ENCODE measurements at places on chromosomes 5 and 9.

GRCh38 chr9:111037708-111038330 is 451 bp downstream of the LPAR1 start:
- DNase-seq, result no peak

DNA sequence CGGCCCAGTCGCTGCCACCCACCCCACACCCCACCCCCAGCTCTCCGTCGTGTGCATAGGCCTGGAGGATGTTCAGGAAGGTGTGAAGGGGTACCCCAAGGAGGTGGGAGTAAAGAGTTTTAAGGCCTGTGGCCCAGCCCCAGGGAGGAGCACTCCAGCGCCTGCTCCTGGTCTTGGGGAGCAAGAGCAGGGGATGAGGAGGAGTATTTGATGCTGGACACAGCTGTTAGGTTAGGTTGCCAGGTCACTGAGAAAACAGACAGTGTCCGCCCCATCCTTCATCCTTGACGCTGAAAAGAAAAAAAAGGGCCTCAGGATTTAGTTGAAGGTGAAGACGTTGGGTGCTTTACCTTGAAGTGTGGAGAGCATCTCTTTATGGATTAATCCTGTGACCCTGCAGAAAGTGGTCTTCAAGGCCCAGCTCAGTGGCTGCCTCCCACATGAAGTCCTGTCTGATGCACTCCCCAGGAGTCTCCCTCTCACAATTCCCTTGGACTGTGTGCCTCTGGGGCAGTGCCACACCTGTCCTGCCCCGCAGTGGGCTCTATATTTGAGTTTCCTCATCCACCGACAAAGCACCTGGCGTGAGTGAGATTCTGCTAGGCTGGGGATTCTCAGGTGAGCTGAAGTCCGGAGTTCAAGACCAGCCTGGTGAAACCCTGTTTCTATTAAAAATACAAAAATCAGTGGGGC is 101.8 kb downstream of the SPRY4 start:
- no peak for DNase-seq

GRCh38 chr5:76622973-76623596 is at the start of gene F2RL2:
TSS of gene F2RL2 (minus strand) at chr5:76623403. CDS start at chr5:76623230, 173 bp downstream.
- DNase-seq, result peak; percentile 60

GRCh38 chr9:109889456-109889855 is 109.5 kb downstream of the PALM2AKAP2 start:
- DNase-seq, result no peak

- DNase-seq, result no peak
Measured at GRCh38 chr5:146718609-146719008, 159.9 kb downstream of the PPP2R2B start.

DNA sequence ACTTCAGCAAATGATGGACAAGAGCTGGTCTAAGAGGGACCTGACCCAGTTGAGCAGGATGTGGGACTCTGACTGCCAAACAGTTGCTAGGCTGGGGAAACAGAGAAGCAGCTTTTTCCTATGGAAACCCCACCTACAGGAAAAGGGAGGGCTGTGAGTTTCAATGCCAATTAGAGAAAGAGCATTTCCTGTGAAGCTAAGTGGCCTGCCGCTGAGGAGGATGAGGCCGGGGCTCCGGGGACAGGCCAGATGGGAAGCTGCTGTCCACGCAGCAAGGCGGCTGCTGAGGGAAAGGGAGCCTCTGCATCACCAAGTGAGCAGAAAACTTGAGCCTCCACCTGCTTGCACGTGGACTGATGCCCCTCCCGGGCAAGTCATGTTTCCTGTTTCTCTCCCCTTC is at the start of gene PCDH12:
Gene PCDH12 (minus strand): TSS at position 90 of the 400 bp plus-strand sequence. CDS start 351 bp downstream, outside the sequence.
- no peak for DNase-seq

- no peak for DNase-seq
Measured at GRCh38 chr9:126609711-126610388, 3.9 kb upstream of the LMX1B start.

- DNase-seq, result no peak
Measured at GRCh38 chr9:133258061-133259015, 16.7 kb downstream of the ABO start.

GRCh38 chr9:82783045-82783444 is 279.9 kb downstream of the RASEF start:
- DNase-seq, result no peak

- no peak for DNase-seq
Measured at GRCh38 chr9:125755340-125755739, 8.2 kb downstream of the PBX3 start.

DNA sequence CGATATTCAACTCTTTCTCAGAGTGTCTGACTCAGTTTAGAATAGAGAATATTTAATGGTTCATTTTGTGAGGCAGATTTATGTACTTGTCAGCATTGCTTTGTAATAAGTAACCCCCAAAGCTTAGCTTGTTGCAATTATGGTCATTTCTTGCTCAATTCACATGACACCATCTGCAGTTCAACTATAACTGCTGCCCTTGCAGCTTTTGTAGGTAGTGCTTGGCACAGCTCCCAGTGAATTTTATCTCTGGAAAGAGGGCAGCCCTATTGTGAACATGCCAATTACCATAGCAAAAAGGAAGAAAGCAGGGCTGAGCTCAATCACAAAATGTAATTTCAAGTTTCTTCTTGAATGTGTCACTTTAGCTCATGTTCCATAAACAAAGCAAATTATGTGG is 1587.7 kb upstream of the ACO1 start:
- DNase-seq, result no peak

GRCh38 chr5:150158170-150158949 is 2.7 kb upstream of the PDGFRB start:
- no peak for DNase-seq

GRCh38 chr5:150305557-150305956 is 2.9 kb upstream of the ARSI start:
- no peak for DNase-seq

DNA sequence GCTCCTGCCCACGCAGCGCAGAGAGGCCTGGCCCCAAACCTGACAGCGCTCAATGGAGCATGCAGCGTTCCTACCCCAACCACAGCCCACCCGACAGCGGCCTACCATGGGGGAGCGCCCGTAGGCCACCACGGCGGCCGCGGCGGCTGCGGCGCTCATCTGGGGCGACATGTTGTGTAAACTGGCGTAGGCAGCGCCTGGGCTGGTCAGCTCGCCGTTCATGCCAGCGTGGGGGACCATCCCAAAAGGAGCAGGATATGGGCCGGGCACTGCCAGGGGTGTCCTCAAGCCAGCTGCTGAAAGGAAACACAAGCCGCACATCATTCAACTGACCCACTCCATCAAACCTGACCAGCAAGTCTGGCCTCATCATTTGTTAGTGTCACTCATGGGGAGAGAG is 77.7 kb downstream of the TLE1 start:
- DNase-seq, result no peak

DNA sequence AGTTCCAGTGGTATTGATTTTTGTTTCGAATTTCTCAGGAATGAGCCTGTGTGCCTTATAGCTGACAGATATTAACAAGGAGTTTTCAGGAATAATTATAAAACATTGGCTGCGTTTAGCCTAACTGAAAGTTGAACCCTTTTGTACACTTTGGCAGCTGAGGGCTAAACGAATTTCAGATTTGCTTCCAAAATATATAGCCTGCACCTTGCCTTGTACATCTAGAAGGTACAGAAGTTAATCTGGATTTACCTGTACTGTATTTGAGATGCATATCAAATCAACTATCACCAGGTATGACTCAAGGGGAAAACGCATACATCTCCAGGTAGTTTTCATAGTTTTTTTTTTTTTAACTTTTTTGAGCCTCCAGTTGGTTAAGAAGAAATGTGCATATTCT is 1.9 kb upstream of the MSX2 start:
- no peak for DNase-seq

DNA sequence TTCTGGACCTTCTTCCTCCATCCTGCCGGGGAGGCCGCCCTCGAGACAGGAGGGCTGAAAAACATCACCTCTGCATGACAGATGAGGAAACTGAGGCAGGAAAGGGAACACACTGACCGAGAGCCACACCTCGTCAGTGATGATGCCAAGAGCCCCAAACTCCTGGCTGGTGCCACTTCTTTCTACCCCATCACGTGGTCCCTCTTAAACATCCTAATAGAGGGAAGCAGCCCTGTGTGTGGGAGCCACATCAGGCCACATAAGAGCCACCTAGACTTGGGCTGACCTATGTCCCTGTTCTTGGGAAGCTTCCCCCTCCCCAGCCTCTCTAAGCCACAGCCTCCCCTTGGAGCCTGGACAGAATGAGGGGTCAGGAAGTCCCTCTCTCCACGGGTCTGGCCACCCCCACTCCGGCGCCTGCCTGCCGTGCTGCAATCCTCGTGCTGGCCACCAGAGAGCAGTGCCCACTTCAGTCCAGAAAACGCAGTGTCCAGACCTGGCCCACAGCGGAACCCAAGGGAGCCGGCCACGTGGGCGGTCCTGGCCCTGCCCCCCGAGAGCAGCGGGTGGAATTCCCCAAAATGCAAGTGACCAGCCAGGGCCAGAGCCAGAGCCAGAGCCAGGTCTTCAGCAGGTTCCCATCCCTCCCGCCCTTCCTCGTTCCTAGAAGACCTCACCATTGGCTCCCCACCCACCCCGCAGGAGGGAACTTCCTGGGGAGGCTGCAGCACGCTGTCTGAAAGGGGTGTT is 54.7 kb upstream of the SARDH start:
- DNase-seq, result peak; percentile 78

- peak; percentile 66 for DNase-seq
Measured at GRCh38 chr5:167208911-167209310, 1082.5 kb upstream of the WWC1 start.

DNA sequence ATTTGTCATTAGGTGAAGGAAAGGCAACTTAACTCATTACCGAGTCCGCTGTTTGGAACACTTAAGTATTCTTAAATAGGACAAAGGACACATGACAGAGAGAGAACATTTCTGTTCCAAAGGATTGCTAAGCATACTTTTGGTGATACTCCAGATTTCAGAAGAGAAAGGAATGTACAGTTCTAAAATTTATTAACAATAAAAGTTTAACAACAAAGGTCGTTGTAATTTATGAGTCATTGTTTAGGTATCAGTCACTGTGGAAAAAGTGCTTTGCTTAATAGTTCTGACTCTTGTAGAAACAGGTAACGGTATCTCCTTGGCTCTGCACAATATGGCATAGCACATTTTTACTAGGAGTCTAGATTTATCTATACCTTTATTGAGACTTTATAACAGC is 36.3 kb upstream of the PAM start:
- no peak for DNase-seq

GRCh38 chr5:82158755-82159413 is 119.3 kb downstream of the RPS23 start:
- peak; percentile 21 for DNase-seq
